ENCODE measurements at places on chromosomes 5 and 9.

GRCh38 chr5:100797861-100798260 is 105.2 kb downstream of the ST8SIA4 start:
- DNase-seq, result peak; percentile 81

- DNase-seq, result peak; percentile 16
Measured at GRCh38 chr5:96427824-96428223, 5.2 kb downstream of the PCSK1 start.

GRCh38 chr5:1887588-1888360 is 5.0 kb upstream of the IRX4 start:
- DNase-seq, result no peak

DNA sequence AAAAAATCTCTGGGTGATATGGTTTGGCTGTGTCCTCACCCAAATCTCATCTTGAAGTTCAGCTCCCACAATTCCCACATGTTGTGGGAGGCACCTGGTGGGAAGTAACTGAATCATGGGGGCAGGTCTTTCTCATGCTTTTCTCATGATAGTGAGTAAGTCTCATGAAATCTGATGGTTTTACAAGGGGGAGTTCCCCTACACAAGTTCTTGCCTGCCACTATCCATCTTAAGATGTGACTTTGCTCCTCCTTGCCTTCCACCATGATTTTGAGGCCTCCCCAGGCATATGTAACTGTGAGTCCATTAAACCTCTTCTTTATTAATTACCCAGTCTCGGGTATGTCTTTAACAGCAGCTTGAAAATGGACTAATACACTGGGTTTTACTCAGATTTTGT is 513.9 kb downstream of the TLE4 start:
- no peak for DNase-seq

DNA sequence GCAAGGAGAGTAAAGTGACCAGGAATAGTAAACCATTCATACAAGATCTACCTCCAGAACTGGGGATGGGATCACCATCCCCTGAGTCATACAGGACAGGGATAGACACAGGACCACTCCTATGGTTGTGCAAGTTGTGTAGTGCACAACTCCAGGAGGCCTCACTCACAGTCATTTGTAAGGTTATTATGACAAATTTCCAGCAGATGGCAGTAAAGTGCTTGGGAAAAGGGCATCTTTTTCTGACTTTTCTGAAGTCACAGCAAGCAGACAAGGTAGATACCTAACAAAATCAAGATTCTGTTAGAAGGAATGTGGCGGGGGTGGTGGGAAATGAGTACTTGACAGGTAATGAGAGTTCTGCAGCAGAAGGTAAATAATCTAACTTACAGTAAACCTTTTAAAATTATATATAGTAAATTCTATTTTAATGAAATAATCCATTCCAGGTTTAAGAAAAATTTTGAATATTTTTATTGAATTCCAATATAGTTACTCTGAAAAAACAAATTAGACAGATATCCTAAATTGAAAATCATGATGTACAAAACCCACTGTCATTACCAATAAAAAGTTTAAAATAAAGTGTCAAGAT is 16.7 kb upstream of the KIF27 start:
- peak; percentile 36 for DNase-seq

DNA sequence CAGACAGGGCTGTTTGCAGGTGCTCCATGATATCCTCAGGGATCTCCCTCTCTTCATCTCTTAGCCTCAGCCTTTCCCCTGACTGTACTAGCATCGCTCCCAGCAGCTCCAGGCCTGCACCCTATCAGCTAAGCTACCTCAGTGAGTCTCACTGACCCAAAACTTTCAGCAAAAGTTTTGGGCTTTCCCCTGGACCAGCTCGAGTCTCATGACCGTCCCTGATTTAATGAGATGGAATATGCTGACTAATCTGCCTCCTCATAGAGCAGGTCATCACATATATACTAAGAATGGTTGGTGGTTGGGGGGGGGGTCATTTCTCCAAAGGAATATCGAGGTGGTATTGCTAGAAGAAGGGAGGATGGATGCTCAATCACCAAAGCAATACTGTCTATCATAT is 151.5 kb downstream of the NR3C1 start:
- no peak for DNase-seq

GRCh38 chr9:94779693-94780290 is 53.3 kb downstream of the AOPEP start:
- DNase-seq, result no peak

Measured in astrocyte (in vitro differentiated cells and primary cell).